ENCODE measurements at places on chromosomes 16 and 17.
A peak's percentile ranks its signal among the peaks of the same experiment; 100 is the strongest.

DNA sequence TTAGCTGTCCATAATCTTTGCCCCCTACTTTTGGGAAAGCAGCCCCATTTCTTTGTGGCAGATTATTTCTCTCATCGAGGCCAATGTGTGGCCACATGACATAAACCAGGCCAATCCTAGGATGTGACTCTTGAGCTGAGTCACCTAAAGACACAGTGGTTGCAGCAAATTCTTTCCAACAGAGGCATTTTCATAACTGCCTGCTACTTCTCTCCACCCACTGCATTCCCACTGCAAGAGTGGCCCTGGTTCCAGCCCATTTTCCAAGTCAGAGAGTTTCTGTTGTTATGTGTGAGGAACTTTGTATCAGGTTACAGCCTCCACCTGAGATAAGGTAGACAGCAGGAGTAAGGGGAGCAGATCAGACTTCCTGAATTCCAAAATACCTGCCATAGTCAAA is 195.2 kb downstream of the RGS9 start:
- peak; percentile 59 for DNase-seq

- no peak for DNase-seq
Measured at GRCh38 chr17:39753514-39754160, 15.9 kb downstream of the GRB7 start.

DNA sequence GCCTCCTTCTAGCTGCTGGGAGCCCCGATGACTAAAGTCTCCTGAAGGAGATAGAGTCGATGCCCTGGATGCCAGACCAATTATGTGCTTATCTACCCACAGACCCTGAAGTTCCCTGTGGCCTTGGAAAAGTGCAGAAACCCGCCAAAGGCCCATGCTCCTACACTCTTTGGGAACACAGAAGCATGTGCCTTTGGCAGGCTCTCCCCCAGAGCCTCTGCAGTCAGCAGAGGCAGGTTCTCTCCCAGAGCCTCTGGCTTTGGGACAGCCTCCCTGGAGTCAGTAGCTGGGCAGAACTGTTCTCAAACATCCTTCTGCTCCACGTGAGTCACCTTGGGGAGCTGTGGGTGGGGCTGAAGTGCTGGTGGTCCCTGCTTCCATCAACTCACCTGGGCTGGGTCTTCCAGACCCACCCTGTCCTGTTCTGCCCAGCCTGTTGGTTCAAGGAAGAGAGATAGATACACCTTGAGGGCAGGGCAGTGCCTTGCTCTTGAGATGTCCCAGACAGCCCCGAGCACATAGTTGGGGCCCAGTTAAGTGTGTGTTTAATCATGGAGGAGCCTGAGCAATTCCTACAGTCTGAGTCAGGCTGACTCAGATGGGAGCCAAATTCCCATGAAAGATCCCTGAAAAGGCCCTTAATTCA is 3.2 kb upstream of the CDK5RAP3 start:
- peak; percentile 90 for DNase-seq

DNA sequence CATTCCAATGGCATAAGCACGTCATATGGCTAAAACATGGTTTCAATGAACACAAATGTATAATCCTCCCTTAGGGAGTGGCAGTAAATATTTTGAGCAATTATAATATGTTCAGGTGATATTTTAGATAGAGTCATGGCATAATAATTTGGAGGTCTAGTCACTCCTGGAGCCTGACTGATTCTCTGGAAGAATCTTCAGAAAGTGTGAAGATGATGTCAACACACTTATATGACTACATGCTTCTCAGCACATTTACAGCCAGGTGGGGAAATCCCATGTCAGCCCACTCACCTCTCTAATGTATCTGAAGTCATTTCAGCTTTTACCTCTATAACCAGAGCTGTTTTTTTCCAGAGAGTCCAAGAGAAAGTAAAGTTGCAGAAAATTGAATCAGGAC is 474.8 kb downstream of the SHISA9 start:
- no peak for DNase-seq

- DNase-seq: no peak
Measured at GRCh38 chr16:79021991-79022630, 578.4 kb downstream of the MAF start.

- no peak for DNase-seq
Measured at GRCh38 chr17:36894925-36895324, 42.4 kb upstream of the LHX1 start.

DNA sequence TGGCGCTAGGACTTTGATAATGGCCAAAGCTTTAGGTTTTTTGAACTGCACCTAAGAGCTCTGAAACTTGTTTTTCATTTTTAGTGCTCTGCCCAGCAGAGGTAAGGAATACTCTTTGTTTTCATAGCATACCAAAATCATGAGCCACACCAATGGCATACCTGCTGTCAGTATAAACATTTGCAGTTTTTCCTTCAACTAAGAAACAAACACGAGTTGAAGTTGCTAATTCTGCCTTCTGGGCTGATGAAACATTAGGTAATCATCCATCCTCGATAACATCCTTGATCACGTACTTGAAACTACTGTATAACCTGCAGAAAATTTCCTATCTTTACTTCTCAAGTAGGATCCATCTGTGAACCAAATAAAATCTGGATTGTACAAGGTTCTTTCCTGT is 20.6 kb upstream of the B4GALNT2 start:
- DNase-seq: peak; percentile 50

GRCh38 chr17:22469941-22470340 is 777.6 kb downstream of the KCNJ18 start:
- DNase-seq: no peak

DNA sequence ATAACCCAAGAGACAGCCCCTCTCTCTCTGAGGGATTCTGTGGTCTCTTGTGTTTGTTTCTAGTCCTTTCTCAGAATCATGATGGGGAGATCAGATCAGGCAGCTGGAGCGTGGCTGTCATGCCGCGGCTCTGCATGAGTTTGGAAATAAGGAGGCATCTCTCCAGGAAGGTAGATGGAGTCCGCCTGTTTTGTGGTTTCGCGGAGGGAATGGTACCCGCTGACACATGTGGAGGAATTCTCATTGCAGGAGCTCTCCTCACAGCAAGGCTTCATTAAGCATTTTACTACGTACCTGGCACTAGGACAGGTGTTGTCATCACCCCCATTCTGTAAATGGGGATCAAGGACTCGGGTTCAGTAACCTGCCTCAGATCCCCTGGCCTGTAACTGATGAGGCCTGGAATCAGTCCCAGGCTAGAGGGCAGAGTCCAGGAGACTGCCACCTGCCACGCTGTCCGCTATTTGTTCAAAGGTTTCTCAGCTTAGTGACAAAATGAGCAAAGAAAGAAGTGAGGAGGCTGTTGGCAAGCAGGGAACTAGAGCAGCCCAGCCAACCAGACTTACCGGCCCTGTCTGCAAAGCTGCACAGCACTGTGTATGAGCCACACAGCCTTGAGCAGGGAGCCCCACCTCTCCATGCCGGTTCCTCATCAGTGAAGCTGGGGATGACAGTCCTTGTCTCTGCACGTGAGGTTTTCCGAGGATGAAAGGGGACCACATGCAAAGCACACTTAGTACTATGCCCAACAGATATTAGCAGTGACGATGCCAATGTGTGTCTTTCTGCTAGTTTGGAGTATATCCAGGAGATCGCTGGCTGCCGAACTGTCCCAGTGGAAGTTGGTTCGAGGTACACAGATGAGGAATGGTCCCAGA is 11.0 kb downstream of the KDM8 start:
- no peak for DNase-seq

DNA sequence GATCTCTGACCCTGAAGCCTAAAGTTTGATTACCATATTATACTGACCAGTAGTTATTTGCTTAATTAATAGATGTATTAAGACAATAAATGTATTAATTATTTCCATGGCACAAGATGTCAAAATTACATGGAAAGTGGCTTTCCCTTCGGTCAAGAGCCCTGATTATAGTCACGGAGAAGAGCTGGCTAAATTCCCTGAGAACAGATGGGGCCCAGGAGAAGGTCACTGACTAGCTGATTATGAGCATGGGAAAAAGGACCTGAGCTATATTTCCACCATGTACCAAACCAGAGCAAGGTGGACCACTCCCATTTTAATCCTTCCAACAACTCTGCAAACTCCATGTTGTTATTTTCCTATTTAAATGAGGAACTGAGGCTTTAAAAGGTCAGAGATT is 12.9 kb upstream of the MYO18A start:
- no peak for DNase-seq

GRCh38 chr17:71409712-71410111 is 711.1 kb upstream of the SOX9 start:
- DNase-seq: peak; percentile 87

DNA sequence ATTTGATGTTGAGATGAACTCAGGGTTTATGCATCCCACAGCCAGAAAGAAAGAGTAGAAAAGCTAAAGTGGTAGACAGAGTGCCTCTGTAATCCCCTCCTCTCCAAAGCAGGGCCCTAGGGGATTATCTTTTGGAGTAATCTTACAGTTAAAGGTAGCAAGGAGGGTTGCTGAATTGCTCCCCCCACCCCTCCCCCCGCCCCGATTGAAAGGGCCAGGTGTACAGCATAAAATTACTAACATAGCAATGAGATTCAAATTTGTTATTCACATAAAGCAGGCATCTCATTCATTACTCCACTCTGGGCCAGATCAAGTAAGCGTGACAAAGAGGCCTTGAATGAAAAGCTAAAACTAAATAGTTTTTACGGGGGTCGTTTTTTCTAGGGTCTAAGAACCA is 72.7 kb downstream of the STH start:
- DNase-seq: no peak

- no peak for DNase-seq
Measured at GRCh38 chr16:57538235-57538721, 1.9 kb upstream of the CCDC102A start.

GRCh38 chr17:71342737-71343136 is 778.1 kb upstream of the SOX9 start:
- peak; percentile 75 for DNase-seq

DNA sequence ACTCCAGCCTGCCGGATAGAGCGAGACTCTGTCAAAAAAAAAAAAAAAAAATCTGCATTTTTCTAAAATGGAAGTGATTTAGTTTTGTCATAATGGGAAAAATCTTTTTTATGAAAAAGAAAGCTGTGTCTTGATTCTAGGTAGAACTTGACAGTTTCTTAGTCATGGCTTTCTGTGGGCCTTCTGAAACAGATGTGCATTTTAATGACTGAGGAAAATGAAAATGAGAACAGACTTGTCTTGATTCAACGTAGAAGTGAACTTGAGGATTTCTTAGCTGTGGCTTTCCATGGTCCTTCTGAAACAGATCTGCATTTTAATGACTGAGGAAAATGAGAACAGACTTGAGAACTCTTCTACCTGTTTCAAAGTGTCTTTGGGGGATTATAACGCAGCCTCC is 171.7 kb downstream of the VPS53 start:
- no peak for DNase-seq

GRCh38 chr17:79844869-79845600 is 5.8 kb upstream of the CBX4 start:
- no peak for DNase-seq

GRCh38 chr17:4604111-4604644 is 19.8 kb downstream of the SMTNL2 start:
- DNase-seq: peak; percentile 23

GRCh38 chr16:68396481-68396880 is 51.8 kb downstream of the SMPD3 start:
- peak; percentile 49 for DNase-seq

DNA sequence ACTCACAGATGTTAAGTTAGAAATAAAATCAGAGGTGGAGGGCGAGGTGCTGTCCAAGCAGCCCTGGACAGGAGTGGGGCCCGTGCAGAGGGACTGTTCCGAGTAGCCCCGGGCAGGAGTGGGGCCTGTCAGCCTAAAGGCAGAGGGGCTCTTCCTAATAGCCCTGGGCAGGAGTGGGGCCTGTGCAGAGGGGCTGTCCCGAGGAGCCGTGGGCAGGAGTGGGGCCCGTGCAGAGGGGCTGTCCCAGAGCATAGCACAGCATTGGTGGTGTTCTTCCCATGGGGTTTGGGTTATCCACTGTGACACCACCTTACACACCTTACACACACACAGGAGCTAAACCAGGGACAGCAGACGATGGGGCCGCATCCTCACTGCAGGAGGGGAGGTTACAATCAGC is 10.4 kb downstream of the CEP131 start:
- DNase-seq: no peak

- no peak for DNase-seq
Measured at GRCh38 chr17:72555052-72555451, 434.2 kb downstream of the SOX9 start.

DNA sequence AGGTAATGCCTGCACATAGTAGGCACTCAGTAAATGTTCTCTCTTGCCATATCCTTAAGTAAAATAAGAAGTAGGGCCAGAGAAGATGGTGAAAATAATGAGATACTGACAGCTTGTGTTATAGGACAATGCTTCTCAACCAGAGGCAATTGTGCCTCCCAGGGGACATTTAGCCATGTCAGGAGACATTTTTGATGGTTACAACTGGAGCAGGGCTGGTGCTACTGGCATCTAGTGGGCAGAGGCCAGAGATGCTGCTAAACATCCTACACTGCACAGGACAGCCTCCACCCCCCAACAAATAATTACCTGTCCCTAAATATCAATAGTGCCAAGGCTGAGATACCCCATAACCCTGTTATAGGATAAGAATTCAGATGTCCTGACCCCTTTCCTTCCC is 1.7 kb downstream of the RAD51D start:
- peak; percentile 55 for DNase-seq

DNA sequence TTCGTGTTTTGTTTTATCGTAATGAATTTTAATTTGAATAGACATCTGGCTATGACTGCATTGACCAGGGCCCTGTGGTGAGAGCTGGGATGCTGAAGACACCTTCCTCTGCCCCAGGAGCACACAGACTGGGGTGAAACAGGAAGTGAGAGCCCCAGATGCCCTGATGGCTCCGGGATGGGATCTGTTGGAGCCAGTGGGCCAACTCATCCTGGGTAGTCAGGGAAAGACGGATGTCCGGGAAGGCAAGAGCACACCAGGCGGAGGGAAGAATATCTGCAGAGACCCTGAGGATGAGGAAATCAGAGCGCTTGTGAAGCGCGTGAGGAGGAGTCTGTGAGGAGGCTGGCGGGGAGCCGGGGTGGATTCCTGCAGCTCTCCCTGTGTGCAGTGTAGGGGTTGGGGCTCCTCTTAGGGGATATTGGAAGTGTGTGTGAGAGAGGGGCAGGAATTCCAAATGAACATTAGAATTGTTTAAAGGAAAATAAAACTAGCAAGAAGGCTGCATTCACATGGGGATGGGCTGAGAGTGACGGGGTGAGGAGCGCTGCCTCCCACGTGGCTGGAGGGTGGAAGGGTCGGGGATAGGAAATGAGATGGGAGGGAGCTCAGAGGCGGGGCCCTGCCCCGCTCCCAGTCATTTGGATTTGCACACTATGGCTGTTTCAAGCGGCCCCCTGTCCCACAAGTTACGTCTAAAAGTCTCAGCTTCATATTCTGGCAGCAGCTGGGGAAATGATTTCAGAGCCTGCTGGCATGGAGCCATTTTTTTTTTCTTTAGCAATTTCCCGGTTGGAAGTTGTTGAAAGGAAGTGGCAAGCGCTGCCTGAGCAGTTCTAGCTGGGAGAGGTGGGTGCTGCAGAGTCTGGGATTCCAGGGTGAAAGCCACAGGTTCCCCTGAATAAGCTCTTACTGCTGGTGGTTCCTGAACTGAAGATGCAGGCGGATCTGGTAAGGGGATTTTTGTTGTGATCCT is 71.2 kb upstream of the LGALS9 start:
- DNase-seq: peak; percentile 74

GRCh38 chr16:22861580-22861979 is 47.6 kb downstream of the HS3ST2 start:
- no peak for DNase-seq
